ENCODE measurements at places on chromosomes 2 and 18.

- DNase-seq: no peak
Observed at GRCh38 chr2:8364668-8365067, 317.2 kb upstream of the ID2 start.

- no peak for DNase-seq
Observed at GRCh38 chr2:319059-319600, 31.2 kb upstream of the ALKAL2 start.

DNA sequence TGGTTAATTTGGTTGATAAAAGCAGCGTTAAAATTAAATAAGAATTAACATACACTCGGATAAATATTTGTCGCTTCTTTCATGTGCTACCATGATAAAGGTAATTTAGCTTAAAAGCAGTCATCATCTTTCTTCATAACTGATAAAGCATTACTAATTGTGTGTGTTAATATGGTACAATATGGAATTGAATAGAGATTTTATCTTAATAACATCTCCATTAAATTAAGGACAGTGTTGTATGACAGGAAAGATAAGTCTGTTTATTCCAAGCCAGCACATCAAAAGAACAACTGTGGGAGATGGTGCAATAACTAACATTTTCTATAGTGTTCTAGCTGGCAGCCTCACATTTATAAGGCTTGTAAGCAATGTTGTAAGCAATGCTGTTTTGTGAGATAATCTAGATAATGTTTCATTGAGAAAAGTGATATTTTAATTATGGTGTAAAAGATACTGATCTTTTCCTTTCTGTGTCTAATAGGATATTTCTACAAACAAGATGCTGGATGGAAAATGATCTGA lies 64.4 kb upstream of the AFF3 start:
- DNase-seq: no peak

- DNase-seq: no peak
Observed at GRCh38 chr2:240162032-240162431, 21.6 kb upstream of the OTOS start.

DNA sequence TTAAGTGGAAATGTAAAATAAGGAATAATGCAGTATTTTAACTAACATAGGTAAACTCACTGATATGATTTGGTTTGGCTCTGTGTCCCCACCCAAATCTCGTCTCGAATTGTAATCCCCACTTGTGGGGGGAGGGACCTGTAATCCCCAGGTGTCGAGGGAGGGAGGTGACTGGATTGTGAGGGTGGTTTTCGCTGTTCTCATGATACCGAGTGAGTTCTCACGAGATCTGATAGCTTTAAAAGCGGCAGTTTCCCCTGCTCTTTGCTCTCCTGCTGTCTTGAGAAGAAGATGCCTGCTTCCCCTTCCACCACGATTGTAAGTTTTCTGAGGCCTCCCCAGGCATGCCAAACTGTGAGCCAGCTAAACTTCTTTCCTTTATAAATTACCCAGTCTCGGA lies 109.4 kb upstream of the LYPD6 start:
- DNase-seq: no peak

GRCh38 chr18:79765491-79766245 lies 32.1 kb upstream of the KCNG2 start:
- DNase-seq: no peak

GRCh38 chr2:132849118-132849517 lies 179.1 kb upstream of the LYPD1 start:
- no peak for DNase-seq
